CD4-positive, CD25-positive, alpha-beta regulatory T cell (primary cell): ENCODE measurements at places on chromosomes 6 and 20. TPM values are rescaled to one million over a fixed set of nuclear protein-coding genes. Genes with fewer than 3 reads are reported as not detected.

Gene ASIP
- not detected for total RNA-seq

DNA sequence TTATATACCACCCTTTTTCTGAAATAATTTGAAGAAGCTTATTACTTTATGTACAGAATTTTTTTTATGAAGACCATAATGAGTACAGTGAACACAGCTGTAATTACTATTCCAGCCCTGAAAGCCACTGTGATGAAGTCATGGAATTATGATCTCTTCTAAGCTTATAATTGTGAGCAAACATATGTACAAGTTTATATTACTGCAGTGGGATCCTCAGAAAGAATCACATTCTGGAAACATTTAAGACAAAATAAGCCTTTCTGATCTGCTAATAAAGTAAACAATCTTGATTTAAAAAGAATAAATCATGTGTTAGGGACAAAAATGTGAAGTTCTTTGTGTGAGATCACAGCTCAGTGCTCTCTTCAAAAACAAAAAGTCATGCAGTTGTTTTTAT, 560.4 kb downstream of the CD109 start:
- no peak overlapping the region for H3K27ac ChIP-seq
- no peak overlapping the region for H3K4me3 ChIP-seq
- no peaks in the 10 kb centered on the region for H3K36me3 ChIP-seq
- no peaks in the 10 kb centered on the region for H3K27me3 ChIP-seq
- no peaks in the 10 kb centered on the region for H3K4me1 ChIP-seq

DNA sequence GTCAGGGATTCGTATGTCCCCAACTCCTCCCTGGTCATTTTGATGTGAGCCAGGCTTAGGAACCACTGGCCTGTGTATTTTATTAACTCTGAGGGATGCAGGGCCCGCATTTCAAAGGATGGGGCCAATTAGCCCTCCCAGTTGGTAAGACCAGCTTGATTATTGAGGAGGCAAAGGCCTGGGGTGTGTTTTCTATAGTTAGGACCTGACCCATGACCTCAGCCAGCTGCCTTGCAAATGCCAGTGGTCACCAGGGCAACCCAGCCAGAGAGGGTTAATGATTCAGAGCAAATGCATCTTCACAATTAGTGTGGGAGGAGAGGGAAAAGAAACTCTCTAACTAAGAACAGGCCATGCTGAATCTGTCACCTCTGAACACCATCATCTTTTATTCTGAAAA, 835.4 kb downstream of the MAFB start:
- no peaks in the 10 kb centered on the region for H3K4me1 ChIP-seq
- no peaks in the 10 kb centered on the region for H3K36me3 ChIP-seq
- no peak overlapping the region for H3K4me3 ChIP-seq

Gene ARFGEF3
- total RNA-seq: not detected

GRCh38 chr20:17967521-17968365, 851 bp downstream of the SNX5 start:
- DNase-seq: no peak
- H3K36me3 ChIP-seq: no peaks in the 10 kb centered on the region
- H3K4me3 ChIP-seq: peak overlapping the region; percentile 97
- no peaks in the 10 kb centered on the region for H3K27me3 ChIP-seq
- H3K4me1 ChIP-seq: peaks cover 85% of the 10 kb centered on the region

Gene CCN2
- total RNA-seq: not detected

Gene SNHG17
- 64.8 TPM for total RNA-seq

GRCh38 chr20:37896932-37897548, 5.9 kb upstream of the VSTM2L start:
- no peak for DNase-seq
- no peak overlapping the region for H3K27ac ChIP-seq
- no peak overlapping the region for H3K4me3 ChIP-seq

Gene LY6G6F
- total RNA-seq: 1.5 TPM
